ENCODE measurements at places on chromosomes 1 and 21.

- DNase-seq, result no peak
These were observed 6.6 kb upstream of the SLFNL1 start for GRCh38 chr1:41028034-41028642.

GRCh38 chr1:31575369-31576140, 760 bp upstream of the TINAGL1 start:
- DNase-seq, result no peak

DNA sequence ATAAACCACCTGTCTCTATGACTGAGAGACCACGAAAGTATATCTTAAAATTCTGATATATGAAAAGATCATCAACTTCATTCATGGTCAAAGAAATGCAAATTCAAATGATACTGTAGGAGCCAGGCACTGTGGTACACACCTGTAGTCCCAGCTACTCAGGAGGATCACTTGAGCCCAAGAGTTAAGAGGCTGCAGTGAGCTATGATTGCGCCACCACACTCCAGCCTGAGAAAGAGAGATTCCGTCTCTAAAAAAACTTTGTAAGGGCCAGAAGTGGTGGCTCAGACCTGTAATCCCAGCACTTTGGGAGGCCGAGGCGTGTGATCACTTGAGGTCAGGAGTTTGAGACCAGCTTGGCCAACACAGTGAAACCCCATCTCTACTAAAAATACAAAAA, 17.0 kb downstream of the RERE start:
- DNase-seq, result no peak

- no peak for DNase-seq
These were observed 585.5 kb downstream of the AJAP1 start for GRCh38 chr1:5239911-5240310.

- DNase-seq, result no peak
These were observed 23.2 kb downstream of the ILDR2 start for GRCh38 chr1:166952002-166952746.

- DNase-seq, result no peak
These were observed 2.4 kb downstream of the C2CD4D start for GRCh38 chr1:151837197-151837596.

- no peak for DNase-seq
These were observed 26.6 kb downstream of the UBE2G2 start for GRCh38 chr21:44774972-44775371.

GRCh38 chr1:207248544-207249198, 72.8 kb upstream of the CD55 start:
- DNase-seq, result no peak

DNA sequence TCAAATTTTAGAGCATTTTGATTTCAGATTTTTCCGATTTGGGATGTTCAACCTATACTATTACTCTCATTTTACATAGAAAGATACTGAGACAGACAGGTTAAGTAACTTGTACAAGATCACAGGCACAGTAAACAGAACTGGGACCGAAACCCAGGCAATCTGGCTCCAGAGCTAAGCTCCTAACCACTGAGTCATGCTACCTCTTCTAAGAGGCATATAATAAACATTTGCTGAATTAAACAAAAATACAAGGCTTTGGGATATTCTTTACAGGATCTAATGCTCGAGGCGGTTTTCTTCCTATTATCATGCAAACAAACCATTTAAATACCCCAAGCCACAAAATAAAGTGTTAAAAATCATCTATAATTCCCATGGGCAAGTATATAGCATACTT, 50.3 kb downstream of the MCOLN2 start:
- no peak for DNase-seq

DNA sequence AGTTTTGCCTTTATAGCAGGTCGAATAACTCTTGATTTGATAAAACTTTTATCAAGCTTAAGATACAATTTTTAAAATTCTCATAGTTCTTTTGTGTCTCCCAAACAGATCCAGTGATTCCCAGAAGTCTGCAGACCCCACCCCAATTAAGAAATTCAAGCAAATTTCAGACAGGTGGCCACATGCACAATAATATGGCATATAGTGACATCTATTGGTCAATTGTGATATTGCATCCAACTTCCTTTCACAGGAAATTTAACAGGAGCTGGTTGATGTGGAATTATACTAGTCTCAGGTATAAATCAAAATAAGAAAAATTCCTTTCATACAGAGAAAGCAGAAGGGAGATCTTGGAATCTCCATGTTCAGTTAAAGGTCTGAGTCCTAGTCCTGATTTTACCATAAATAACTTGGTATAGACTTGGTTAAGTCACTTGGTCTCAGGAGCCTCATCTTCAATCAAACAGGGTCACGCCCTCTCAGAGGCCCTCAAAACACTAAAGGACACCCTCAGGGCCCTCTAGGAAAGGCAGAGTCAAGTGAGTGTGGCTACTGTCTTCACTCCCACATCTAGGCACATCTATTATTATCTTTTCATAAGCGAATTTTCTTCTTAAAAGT, 24.1 kb downstream of the PIGM start:
- no peak for DNase-seq

GRCh38 chr1:200629876-200630514, 9.4 kb upstream of the KIF14 start:
- DNase-seq, result no peak

GRCh38 chr1:20621012-20621411, 12.2 kb upstream of the PINK1 start:
- no peak for DNase-seq

GRCh38 chr1:163055531-163055930, 13.6 kb upstream of the RGS4 start:
- DNase-seq, result no peak

DNA sequence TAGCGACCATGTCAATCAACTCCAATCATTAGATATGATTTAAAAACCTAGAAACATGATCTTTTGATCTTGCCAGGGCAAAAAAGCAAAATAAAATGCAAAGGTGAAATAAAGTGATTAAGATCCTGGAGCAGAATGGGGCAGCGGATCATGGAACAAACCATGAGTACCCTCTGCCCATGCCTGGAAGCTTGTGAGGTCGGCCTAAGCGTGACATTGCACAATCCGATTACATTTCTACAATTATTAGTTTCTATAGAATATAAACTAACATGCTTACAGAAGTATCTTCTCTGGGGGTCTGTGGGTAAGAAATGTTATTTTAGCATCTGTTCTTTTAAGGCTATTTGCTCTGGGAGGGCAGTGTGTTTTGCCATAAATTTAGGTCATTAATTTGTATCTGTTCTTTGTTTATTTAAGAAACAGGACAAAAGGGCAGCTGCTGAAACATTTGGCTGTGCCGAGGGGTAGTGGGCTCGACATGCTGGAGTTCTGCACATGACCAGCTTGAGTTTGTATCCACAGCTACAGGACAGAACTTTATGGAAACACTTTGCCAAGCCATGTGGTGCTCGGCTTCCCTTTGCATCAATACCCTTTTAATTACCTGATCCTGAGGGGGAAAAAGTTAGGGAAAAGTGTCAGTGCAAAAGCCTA, 55.9 kb downstream of the ZBTB18 start:
- no peak for DNase-seq
